ENCODE measurements at places on chromosomes 11 and 22.

DNA sequence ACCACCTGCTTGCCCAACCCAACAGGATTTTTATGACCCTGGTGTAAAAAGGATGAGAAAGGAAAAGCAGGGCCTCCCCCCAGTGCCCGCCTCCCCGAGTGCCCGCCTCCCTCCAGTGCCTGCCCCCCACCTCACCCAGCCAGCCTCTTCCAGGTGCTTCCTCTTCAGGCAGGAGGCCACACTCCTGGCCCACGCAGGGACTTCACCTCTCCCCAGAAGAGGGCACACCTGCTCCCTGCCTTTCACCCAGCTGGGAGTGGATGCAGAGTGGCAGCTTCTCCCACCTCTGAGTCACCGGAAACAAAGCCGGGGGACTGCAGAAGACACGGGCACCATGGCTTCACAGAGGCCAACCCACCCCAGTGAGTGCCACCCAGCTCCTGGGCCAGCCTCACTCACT is 16.1 kb downstream of the CPT1A start:
- DNase-seq, result peak; percentile 79

DNA sequence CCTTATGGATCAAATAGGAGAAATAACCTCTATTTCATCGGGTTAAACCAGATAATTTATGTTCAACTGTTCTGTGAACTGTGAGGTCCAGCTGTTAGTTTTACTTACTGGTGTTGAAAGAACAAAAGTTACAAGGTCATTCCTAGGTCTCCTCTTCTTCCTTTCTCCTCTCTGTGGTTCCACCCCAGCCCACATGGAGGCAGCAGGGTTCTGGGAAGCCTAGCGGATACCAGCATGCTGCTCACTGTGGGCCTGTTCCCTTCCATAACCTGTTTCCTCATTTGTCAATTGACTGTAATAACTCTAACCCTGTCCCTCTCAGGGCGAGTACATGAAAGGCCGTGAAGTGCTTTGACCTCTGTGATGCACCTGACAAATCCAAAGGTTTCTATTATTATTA is 27.8 kb downstream of the RELT start:
- no peak for DNase-seq

GRCh38 chr11:11025087-11025486 is 167.2 kb upstream of the ZBED5 start:
- DNase-seq, result no peak

GRCh38 chr11:116172851-116173250 is 599.9 kb downstream of the BUD13 start:
- no peak for DNase-seq

DNA sequence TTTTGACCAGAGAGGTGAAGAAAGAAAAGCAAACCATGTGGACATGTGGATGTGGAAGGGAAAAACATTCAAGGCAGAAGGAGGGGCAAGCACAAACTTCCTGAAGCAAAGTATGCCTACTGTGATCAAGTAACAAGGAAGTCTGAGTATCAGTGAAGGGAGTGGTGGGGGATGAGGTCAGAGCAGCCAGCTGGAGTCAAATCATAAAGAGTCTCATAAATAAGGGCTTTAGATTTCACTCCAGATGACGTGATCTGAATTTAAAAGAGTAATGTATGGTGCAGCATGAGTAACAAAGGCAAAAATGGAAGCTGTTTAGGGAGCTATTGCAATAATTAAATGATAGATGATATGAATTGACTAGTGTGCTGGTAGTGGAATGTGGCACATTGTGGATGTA is 665.4 kb upstream of the CCDC90B start:
- no peak for DNase-seq

DNA sequence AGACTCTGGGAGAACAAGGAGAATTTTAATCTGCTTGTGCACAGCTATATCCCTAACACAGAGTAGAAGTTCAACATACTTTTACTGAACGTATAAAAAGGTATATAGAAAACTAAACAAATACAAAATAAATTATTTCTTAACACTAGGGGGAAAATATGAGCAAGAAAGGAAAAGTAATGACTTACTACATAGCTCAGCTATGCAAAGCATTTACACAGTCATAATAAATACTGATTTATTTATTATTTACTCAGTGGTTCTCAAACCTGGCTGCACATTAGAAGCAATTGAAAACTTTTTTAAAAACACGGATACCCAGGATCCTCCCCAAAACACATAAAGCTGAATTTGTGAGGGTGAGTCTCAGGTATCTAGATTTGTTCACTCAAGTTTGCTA is 182.5 kb downstream of the TTC28 start:
- no peak for DNase-seq

Measured in MM.1S (cell line).